Activated T-cell treated with anti-CD3 and anti-CD28 coated beads, Interleukin-2, amount 50 U/mL, for 4 hours (primary cell): ENCODE measurements at places on chromosomes 7 and 10. TPM values are rescaled to one million over a fixed set of nuclear protein-coding genes. Genes with fewer than 3 reads are reported as not detected.

The CPN1 gene
- total RNA-seq = not detected

The CTAGE8 gene
- total RNA-seq = 0.53 TPM

DNA sequence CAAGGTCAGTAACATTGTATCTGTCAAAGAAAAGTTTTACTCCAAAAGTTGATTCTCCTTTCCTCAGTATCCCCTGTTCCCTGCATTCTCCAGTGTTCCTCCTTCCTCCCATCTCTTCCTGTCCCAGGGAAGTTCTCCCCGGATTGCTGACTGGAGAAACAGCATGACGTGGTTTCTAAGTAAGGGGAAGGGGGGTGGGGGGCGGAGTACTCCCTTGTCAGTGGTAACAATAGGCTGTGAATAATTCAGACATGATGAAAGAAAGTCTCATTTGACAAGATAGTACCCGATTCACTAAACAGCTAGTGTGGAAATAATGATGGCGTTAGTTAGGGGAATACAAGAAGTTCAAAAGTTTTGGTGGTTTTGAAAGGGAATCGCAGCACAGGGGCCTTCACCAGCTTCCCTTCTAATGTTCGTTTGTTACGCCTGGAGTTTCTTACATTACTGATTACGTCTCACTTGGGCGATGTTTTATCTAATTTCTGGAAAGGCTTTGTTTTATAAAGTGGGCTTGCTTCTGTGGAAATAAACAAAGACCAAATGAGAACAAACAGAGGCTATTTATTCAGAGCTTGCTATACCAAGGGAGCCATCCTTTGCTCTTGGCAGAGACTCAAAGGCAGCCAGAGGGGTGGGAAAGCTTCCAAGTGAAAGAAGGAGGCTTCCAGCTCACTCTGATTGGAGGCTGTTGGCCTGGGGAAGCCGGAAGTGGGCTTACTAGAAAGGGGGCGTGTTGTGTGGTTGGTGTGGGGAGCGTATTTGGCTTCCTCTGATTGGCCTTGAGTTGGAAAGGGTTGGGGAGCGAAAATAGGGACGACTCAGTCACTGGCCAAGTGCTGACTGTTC, 453.7 kb downstream of the SDK1 start:
- no peak for DNase-seq

- DNase-seq = no peak
Measured at GRCh38 chr7:51481421-51481820, 164.8 kb upstream of the COBL start.

The NCF1 gene
- total RNA-seq = 0.63 TPM

GRCh38 chr7:44638611-44639557, 32.5 kb downstream of the OGDH start:
- DNase-seq = peak; percentile 65

DNA sequence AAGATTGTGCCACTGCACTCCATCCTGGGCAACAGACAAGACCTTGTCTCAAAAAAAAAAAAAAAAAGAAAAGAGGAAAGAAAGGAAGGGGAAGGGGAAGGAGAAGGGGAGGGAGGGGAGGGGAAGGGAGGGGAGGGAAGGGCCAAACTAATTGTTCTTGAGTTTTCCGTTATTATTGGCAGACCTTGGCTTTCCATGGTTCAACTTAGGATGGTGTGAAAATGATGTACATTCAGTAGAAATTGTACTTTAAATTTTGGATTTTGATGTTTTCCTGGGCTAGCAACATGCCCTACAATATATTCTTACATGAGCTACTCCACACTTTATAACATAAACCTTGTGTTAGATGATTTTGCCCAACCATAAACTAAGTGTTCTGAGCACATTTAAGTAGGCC, 1.2 kb upstream of the TMEM72 start:
- no peak for DNase-seq

DNA sequence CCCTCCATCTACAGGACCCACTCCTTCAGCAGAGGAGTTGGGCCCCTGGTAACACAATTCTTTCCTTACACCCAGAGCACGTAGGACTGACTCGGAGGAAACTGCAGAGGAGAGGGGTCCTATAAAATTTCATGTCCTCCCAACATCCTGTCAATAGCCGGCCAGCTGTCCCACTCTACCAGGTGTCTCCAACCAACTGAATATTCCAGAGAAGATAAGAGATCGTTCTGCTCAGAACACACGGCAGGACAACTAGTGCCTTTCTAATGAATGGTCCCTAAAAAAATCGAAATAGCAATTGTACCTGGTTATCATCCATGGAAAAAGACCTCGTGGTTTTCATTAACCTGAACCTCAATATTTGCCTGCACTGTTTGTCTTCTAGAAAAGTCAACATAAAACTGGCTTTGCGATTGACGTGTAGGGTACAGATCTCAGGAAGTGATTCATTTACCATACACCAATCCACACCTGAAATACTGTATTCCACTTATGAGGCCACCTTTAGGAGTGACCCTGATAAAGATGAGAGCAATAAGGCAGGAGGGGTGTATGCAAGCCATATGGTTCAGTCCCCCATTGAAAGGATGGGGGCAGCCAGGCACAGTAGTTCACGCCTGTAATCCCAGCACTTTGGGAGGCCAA, 111.7 kb downstream of the PARP12 start:
- DNase-seq = no peak

The POU6F2 gene
- not detected for total RNA-seq

GRCh38 chr7:46545790-46546189, 624.7 kb upstream of the IGFBP3 start:
- DNase-seq = no peak

- DNase-seq = no peak
Measured at GRCh38 chr7:80827239-80827633, 91.6 kb downstream of the SEMA3C start.

The INSYN2A gene
- not detected for total RNA-seq

The RET gene
- total RNA-seq = 0.41 TPM

DNA sequence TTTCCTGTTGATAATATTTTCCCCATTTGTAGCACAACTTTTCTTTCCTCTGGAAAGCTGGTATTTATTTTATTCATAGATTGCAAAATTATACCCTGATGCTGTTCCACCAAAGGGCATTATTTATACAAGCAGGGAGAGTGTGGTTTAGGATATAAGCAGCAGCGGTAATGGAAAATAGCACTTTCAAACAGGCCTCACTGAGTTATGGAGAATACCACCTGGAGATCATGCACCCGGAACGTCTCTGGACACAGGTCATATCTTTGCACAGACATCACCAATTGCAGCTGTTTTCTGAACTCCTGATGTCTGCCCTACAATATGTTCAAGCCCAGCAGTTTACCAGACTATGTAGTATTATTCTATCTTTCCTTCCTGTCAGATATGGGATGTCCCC, 2.0 kb upstream of the CALD1 start:
- no peak for DNase-seq

DNA sequence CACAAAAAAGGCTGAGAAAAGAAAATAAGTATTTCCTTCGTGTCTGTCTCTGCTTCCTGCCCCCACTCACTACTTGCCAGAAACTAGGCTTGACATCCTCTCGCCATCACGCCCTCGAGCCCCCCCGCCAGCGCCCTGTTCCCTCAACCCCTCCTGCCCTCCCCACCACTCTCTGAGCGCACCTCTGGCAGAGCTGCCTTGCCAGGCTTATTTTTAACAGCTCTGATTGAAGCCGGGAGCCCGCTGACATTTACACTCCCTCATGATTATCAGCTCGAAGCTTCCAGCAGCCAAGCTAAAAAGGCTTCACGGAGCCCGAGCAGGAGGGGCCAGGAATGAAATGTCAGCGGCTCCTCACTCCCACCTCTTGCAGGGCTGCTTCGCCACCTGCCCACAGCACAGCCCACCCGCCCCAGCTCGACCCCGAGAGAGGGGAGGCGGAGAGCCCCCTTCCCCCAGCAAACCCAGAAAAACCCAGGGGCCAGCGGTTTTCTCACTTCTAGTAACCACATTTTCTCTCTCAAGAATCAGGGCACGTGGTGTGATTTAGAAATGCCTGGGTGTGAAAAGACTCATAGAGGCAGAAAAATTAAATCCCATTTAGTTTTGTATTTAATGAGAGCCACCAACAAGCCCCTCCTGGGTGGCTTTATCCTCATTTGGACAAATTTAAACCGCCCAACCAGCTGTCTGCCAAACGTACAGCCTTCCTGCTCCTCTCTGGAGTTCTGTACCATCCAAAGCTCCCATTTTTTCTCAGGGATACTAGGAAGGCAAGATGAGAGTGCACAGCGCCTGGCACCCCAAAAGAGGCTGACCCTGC, 89.3 kb downstream of the SLIT1 start:
- no peak for DNase-seq

GRCh38 chr10:130044067-130045061, 66.3 kb downstream of the C10orf143 start:
- DNase-seq = no peak

The OR2A5 gene
- total RNA-seq = not detected

GRCh38 chr10:32923849-32924248, 34.2 kb downstream of the ITGB1 start:
- no peak for DNase-seq

DNA sequence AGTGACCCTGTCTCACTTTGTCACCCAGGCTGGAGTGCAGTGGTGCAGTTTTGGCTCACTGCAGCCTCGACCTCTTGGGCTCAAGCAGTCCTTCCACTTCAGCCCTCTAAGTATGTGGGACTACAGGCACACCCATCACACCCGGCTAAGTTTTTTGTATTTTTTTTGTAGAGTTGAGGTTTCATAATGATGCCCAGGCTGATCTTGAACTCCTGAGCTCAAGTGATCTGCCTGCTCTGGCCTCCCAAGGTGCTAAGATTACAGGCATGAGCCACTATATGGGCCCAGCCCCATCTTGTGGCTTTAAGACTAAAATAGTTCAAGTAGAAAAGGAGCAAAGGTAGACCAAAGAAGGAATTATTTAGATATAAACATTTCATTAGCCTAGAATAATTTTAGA, 65.5 kb downstream of the MLLT10 start:
- no peak for DNase-seq

GRCh38 chr7:127789031-127789430, 137.0 kb downstream of the SND1 start:
- no peak for DNase-seq

- no peak for DNase-seq
Measured at GRCh38 chr7:98997846-98998245, 119.5 kb downstream of the TRRAP start.

DNA sequence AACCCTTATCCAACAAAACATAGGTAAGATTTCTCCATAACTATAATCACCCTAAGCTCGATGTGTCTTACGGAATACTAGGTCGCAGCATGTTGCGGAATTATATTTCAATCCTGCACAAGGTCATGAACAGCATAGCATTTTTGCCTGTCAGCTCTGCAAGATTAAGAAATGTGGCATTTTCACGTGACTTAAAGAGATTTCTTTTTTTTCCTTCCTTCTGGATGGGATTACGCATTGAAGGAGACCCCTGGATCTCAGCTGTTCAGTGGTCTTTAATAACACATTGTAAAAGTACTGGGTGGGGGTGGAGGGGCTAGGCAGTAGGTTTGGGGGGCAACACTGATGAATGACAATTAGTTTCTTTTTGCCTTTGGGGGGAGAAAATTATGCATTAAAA, 106.7 kb downstream of the CUBN start:
- no peak for DNase-seq

DNA sequence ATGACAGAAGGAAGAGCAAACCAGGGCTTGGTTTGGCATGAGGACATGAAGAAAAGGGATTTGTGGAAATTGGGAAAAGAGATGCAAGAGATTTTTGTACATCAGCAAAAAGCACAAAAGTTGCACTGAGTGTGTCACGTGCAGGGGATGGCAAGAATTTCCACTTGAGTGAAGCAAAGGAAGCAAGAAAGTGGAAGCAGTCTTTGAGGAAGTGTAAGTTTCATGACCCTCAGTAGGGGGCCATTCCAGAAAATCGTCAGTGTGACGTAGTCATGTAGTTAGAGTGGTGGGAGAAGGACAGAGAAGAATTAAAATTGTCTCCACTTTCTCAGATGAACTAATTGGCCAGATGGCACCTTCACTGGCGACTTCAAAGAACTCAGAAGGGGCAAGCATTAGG, 123.3 kb upstream of the FZD1 start:
- no peak for DNase-seq

GRCh38 chr7:90210981-90211380, 559 bp upstream of the STEAP2 start:
- DNase-seq = no peak

The POM121L12 gene
- total RNA-seq = not detected

The TUBB8 gene
- total RNA-seq = not detected

The PNLIPRP3 gene
- total RNA-seq = not detected
